Endothelial cell of umbilical vein (primary cell): ENCODE measurements at places on chromosomes 3 and 15. TPM values are rescaled to one million over a fixed set of nuclear protein-coding genes. Genes with fewer than 3 reads are reported as not detected.

- H3K36me3 ChIP-seq = no peaks in the 10 kb centered on the region
- peak overlapping the region; percentile 80 for H3K27ac ChIP-seq
- H3K4me1 ChIP-seq = peaks cover 22% of the 10 kb centered on the region
These were observed 227.6 kb upstream of the BHLHE40 start for GRCh38 chr3:4751502-4752101.

GRCh38 chr3:48569400-48569799 is 5.8 kb upstream of the UCN2 start:
- no peaks in the 10 kb centered on the region for H3K27me3 ChIP-seq
- no peak for DNase-seq
- no peak overlapping the region for H3K4me3 ChIP-seq
- H3K4me1 ChIP-seq = peaks cover 1% of the 10 kb centered on the region

GRCh38 chr15:79432345-79433275 is 474 bp downstream of the MINAR1 start:
- peaks cover 6% of the 10 kb centered on the region for H3K4me1 ChIP-seq
- H3K36me3 ChIP-seq = no peaks in the 10 kb centered on the region
- no peak overlapping the region for H3K27ac ChIP-seq
- H3K27me3 ChIP-seq = peaks cover 46% of the 10 kb centered on the region
- no peak for DNase-seq

GRCh38 chr3:184031187-184031792 is at the start of gene HTR3D:
Gene HTR3D, plus strand, starts transcription at chr3:184031742. Its CDS starts 0 bp downstream, at chr3:184031742.
- no peak within 1 kb of the TSS for H3K4me3 ChIP-seq
- DNase-seq = no peak
- peaks cover 14% of the 10 kb centered on the region for H3K27me3 ChIP-seq

- DNase-seq = no peak
- H3K27ac ChIP-seq = no peak overlapping the region
- no peaks in the 10 kb centered on the region for H3K27me3 ChIP-seq
- no peak overlapping the region for H3K4me3 ChIP-seq
- no peaks in the 10 kb centered on the region for H3K4me1 ChIP-seq
These were observed 175.1 kb downstream of the PTPRG start for GRCh38 chr3:61736506-61736905.

- no peak overlapping the region for H3K27ac ChIP-seq
- no peaks in the 10 kb centered on the region for H3K36me3 ChIP-seq
- no peaks in the 10 kb centered on the region for H3K4me1 ChIP-seq
These were observed 90.6 kb upstream of the AKAP13 start for GRCh38 chr15:85289677-85290365.

- H3K4me3 ChIP-seq = no peak overlapping the region
- H3K27ac ChIP-seq = no peak overlapping the region
- no peak for DNase-seq
- no peaks in the 10 kb centered on the region for H3K36me3 ChIP-seq
These were observed 476.6 kb downstream of the FHIT start for GRCh38 chr3:60774617-60775016.

- H3K4me1 ChIP-seq = no peaks in the 10 kb centered on the region
- H3K4me3 ChIP-seq = no peak overlapping the region
- H3K27me3 ChIP-seq = peaks cover 3% of the 10 kb centered on the region
- DNase-seq = no peak
- H3K36me3 ChIP-seq = no peaks in the 10 kb centered on the region
- H3K27ac ChIP-seq = no peak overlapping the region
These were observed 140.2 kb upstream of the STT3B start for GRCh38 chr3:31392568-31392967.

GRCh38 chr3:110576960-110577359 is 494.7 kb upstream of the NECTIN3 start:
- no peaks in the 10 kb centered on the region for H3K36me3 ChIP-seq
- no peak overlapping the region for H3K4me3 ChIP-seq
- peak overlapping the region; percentile 60 for H3K27ac ChIP-seq
- peaks cover 11% of the 10 kb centered on the region for H3K4me1 ChIP-seq
- no peaks in the 10 kb centered on the region for H3K27me3 ChIP-seq

- H3K4me3 ChIP-seq = no peak overlapping the region
- no peak overlapping the region for H3K27ac ChIP-seq
- H3K4me1 ChIP-seq = peaks cover 3% of the 10 kb centered on the region
- no peak for DNase-seq
- no peaks in the 10 kb centered on the region for H3K27me3 ChIP-seq
These were observed 197.3 kb downstream of the OPA1 start for GRCh38 chr3:193790086-193790990.

DNA sequence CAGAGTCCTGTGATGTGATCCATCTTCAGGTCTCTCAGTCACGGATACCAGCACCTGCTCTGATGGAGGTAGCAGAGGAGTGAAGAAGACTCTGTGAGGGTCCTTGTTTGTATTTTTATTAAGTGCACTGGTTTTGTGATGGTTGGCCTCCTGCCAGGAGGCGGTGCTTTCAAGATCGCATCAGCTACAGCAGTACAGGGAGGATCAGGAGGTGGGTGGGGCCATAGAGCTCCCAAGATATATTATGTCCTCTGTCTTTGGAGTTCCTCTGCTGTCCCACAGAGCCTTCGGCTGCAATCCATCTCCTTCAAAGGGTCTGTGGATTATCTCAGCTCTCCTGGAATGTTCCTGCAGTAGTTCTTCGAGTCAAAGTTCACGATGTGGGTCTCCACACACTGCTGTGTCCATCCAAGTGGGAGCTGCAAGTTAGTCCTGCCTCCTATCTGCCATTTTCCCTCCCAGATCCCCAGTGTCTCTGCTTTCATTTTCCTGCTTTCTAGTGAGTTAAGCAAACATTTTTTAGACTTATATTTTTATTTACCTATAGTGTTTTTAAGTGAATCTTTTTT is 54.7 kb downstream of the TM2D3 start:
- no peak overlapping the region for H3K4me3 ChIP-seq
- H3K27me3 ChIP-seq = no peaks in the 10 kb centered on the region
- DNase-seq = no peak
- no peaks in the 10 kb centered on the region for H3K4me1 ChIP-seq

DNA sequence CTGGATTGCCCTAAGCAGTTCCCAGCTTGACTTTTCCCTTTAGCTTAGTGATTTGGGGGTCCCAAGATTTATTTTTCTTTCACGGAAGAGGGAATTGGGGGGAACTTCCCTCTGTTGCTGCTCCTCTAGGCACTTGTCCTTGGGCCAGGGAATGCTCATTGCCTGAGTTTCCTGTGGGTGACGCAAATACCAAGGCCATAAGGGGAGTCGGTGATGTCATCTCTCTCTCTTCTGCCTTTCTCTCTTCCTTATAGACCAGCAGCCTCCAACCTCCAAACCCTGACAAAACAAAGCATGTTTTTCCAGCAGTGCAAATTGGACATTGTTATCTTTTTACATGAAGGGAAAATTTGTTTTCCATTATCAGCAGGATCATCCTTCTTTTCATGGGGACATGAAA is 120.2 kb downstream of the ITPR1 start:
- H3K27ac ChIP-seq = no peak overlapping the region
- DNase-seq = no peak
- H3K4me1 ChIP-seq = no peaks in the 10 kb centered on the region

GRCh38 chr15:38555686-38556334 is 8.8 kb downstream of the RASGRP1 start:
- peaks cover 37% of the 10 kb centered on the region for H3K27me3 ChIP-seq
- H3K36me3 ChIP-seq = no peaks in the 10 kb centered on the region
- H3K27ac ChIP-seq = no peak overlapping the region
- no peak overlapping the region for H3K4me3 ChIP-seq

- no peak overlapping the region for H3K4me3 ChIP-seq
- no peak for DNase-seq
- H3K36me3 ChIP-seq = peaks cover 7% of the 10 kb centered on the region
- H3K4me1 ChIP-seq = peaks cover 8% of the 10 kb centered on the region
These were observed 3.3 kb downstream of the RPN1 start for GRCh38 chr3:128647307-128647706.

- peaks cover 27% of the 10 kb centered on the region for H3K4me1 ChIP-seq
- peak overlapping the region; percentile 68 for H3K4me3 ChIP-seq
- H3K27ac ChIP-seq = peak overlapping the region; percentile 83
- DNase-seq = peak; percentile 42
These were observed 892 bp downstream of the NMD3 start for GRCh38 chr3:161221806-161222600.

- H3K27me3 ChIP-seq = no peaks in the 10 kb centered on the region
- no peak overlapping the region for H3K27ac ChIP-seq
- H3K4me1 ChIP-seq = peaks cover 9% of the 10 kb centered on the region
- no peak for DNase-seq
These were observed 4.1 kb downstream of the P3H2 start for GRCh38 chr3:190116551-190117067.

DNA sequence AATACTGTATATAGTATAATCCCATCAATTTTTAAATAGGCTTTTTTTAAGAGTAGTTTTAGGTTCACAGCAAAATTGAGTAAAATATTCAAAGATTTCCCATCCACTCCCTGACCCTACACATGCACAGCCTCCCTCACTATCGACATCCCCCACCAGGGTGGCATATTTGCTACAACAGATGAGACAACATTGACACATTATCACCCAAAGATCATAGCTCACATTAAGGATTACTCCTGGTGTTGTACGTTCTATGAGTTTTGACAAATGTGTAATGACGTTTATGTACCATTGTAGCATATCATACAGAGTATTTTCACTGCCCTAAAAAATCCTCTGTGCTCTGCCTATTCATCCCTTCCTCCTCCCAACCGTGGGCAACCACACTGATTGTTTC is 39.3 kb downstream of the LHFPL4 start:
- no peak overlapping the region for H3K4me3 ChIP-seq
- H3K27me3 ChIP-seq = peaks cover 7% of the 10 kb centered on the region
- no peak for DNase-seq
- H3K27ac ChIP-seq = no peak overlapping the region
- H3K36me3 ChIP-seq = no peaks in the 10 kb centered on the region
- no peaks in the 10 kb centered on the region for H3K4me1 ChIP-seq

GRCh38 chr3:140052771-140053702 is 118.1 kb downstream of the CLSTN2 start:
- H3K27ac ChIP-seq = no peak overlapping the region
- H3K27me3 ChIP-seq = no peaks in the 10 kb centered on the region
- H3K4me1 ChIP-seq = no peaks in the 10 kb centered on the region
- no peak overlapping the region for H3K4me3 ChIP-seq
- H3K36me3 ChIP-seq = no peaks in the 10 kb centered on the region

GRCh38 chr3:109392293-109392692 is 54.9 kb upstream of the DPPA4 start:
- DNase-seq = no peak
- H3K27ac ChIP-seq = no peak overlapping the region
- no peaks in the 10 kb centered on the region for H3K36me3 ChIP-seq
- H3K4me1 ChIP-seq = no peaks in the 10 kb centered on the region

DNA sequence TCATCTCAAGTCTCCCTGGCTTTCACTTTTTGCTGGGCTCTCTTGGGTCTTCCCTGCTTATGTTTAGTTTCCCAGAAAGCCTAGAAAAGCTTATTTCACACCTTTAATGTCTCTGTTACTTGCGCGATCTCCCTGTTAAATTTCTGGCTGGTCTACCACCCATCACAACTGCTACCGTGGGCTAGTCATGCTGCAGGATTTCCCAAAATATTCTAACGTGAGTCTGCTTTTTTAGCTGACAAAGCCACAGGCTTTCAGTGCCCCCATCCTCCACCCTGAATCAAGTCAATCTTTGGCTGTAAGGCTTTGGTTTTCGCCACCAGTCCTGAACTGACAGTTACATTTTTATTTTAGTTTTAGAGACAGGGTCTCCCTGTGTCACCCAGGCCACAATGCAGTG is 74.1 kb downstream of the SUMF1 start:
- H3K36me3 ChIP-seq = no peaks in the 10 kb centered on the region
- H3K27me3 ChIP-seq = no peaks in the 10 kb centered on the region
- peaks cover 36% of the 10 kb centered on the region for H3K4me1 ChIP-seq
- no peak for DNase-seq

DNA sequence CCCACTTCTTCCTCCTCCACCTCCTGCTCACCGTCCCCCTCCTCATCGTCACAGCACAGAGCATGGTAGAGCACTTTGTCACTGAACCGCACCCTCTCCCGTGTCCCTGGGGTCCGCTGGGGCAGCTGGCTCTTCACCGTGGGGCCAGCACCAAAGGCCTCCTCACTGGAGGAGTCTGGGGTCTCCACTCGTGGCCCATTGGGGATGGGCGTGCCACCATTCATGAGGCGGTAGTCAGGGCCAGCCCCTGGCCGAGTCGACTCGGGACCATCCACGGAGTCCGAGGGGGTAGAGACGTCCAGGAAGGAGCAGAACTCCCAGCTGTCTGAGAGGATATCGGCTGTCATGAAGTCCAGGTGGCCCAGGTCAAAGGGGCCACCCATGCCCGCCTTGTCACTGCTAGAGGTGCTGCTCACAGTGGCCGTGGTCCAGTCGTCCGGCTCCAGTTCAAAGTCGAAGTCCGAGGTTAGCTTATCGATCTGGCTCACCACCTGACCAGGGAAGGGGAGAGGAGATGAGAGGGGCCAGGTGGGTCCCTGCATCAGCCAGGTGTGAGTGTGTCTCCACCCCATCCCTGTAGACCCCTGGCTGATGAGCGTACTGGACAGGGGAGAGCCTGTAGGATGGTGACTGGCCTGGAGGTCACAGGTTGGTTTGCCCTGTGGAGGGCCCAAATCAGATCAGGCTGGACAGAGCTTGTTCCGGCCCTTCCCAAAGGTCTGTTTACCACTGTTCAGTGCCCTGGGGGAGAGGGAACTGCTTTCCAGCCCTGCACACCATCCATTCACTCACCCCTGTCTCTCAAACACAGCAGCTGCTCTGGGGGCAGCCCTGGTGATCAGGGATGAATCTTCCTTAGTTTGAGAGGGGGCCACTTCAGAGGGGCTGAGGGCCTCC is 12.8 kb downstream of the INSYN1 start:
- no peak overlapping the region for H3K27ac ChIP-seq
- H3K4me1 ChIP-seq = no peaks in the 10 kb centered on the region
- no peak for DNase-seq
- no peaks in the 10 kb centered on the region for H3K36me3 ChIP-seq
- H3K27me3 ChIP-seq = peaks cover 3% of the 10 kb centered on the region

DNA sequence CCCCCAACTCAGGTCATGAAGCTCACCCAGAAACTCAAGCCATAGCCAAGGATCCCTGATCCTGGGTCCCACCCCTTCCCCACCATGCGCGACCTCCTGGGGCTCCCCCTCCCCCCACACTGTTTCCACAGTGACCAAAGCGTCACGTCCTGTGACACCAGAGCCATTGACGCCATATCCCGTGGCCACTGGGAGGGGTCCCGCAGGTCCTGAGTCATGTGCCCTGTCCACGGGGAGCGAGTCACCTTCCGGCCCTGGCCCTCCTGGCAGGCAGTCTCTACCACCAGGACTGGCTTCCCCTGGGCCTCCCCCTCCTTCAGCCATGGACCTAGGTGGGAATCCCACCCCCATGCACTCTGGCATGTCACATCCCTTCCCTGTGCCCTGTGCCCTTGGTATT is 15.6 kb downstream of the SEMA3F start:
- no peaks in the 10 kb centered on the region for H3K36me3 ChIP-seq
- H3K27me3 ChIP-seq = no peaks in the 10 kb centered on the region
- peak; percentile 90 for DNase-seq
- no peak overlapping the region for H3K4me3 ChIP-seq
- H3K4me1 ChIP-seq = peaks cover 57% of the 10 kb centered on the region

The PCOLCE2 gene
- polyA plus RNA-seq = not detected in 2 replicates

The OSTN gene
- not detected in 2 replicates for polyA plus RNA-seq

The RAB6B gene
- polyA plus RNA-seq = 1.7 and 2.1 TPM in 2 replicates

The FAM227B gene
- 0.92 and 1.5 TPM in 2 replicates for polyA plus RNA-seq

The KCNAB1 gene
- 0.05 and 0.21 TPM in 2 replicates for polyA plus RNA-seq

The CPNE9 gene
- polyA plus RNA-seq = not detected in 2 replicates

The OTOL1 gene
- not detected in 2 replicates for polyA plus RNA-seq
